K562 (cell line): ENCODE measurements at places on chromosomes 4 and X. TPM values are rescaled to one million over a fixed set of nuclear protein-coding genes. Genes with fewer than 3 reads are reported as not detected.

NDNF gene
- 0.11 TPM in 1 of 2 replicates, not detected in the other for total RNA-seq

GABRB1 gene
- total RNA-seq = not detected in 2 replicates

SUV39H1 gene
- 31.9 and 34.7 TPM in 2 replicates for total RNA-seq

FRG2 gene
- not detected in 2 replicates for total RNA-seq

L1CAM gene
- 0.29 and 0.86 TPM in 2 replicates for total RNA-seq

UGT2A1 gene
- total RNA-seq = not detected in 2 replicates

CD99 gene
- 41.2 and 42.3 TPM in 2 replicates for total RNA-seq

PTPN13 gene
- 0.16 and 0.33 TPM in 2 replicates for total RNA-seq

SLC34A2 gene
- 1.2 and 1.5 TPM in 2 replicates for total RNA-seq

CSAG1 gene
- total RNA-seq = 56.2 and 58.3 TPM in 2 replicates

DCAF4L1 gene
- 0.25 and 0.27 TPM in 2 replicates for total RNA-seq

TBX22 gene
- total RNA-seq = not detected in 2 replicates

CT45A5 gene
- 8.8 and 9.4 TPM in 2 replicates for total RNA-seq

HELT gene
- total RNA-seq = not detected in 2 replicates

ABCB7 gene
- 26.1 and 26.2 TPM in 2 replicates for total RNA-seq

PDCL2 gene
- total RNA-seq = 1.2 and 1.7 TPM in 2 replicates

CXCL10 gene
- total RNA-seq = 0.18 TPM in 1 of 2 replicates, not detected in the other

ATP1B4 gene
- not detected in 2 replicates for total RNA-seq

MAGEA2 gene
- total RNA-seq = 23.5 and 27.5 TPM in 2 replicates

F8A3 gene
- 0.25 TPM in 1 of 2 replicates, not detected in the other for total RNA-seq

TCEAL5 gene
- total RNA-seq = not detected in 2 replicates

HEPH gene
- 51.8 and 55.8 TPM in 2 replicates for total RNA-seq

KIAA1210 gene
- total RNA-seq = not detected in 2 replicates

CDKL2 gene
- 0.16 TPM in 1 of 2 replicates, not detected in the other for total RNA-seq

RS1 gene
- total RNA-seq = not detected in 2 replicates

CENPVL1 gene
- total RNA-seq = not detected in 2 replicates

ZCCHC12 gene
- total RNA-seq = not detected in 2 replicates

HSFX2 gene
- total RNA-seq = 0.11 TPM in 1 of 2 replicates, not detected in the other

GCNA gene
- total RNA-seq = 0.47 and 0.58 TPM in 2 replicates

HTN3 gene
- not detected in 2 replicates for total RNA-seq

USP26 gene
- total RNA-seq = 0.20 and 0.47 TPM in 2 replicates

GPC3 gene
- total RNA-seq = 0.42 and 0.81 TPM in 2 replicates

TMPRSS11A gene
- total RNA-seq = not detected in 2 replicates

PABPC4L gene
- total RNA-seq = 0.53 and 0.63 TPM in 2 replicates

PORCN gene
- total RNA-seq = 4.4 and 4.7 TPM in 2 replicates

XK gene
- 13.7 and 14.3 TPM in 2 replicates for total RNA-seq

HSD17B13 gene
- 0.18 and 0.20 TPM in 2 replicates for total RNA-seq

KLKB1 gene
- not detected in 2 replicates for total RNA-seq

PPP2R2C gene
- total RNA-seq = 0.04 TPM in 1 of 2 replicates, not detected in the other

MAOB gene
- total RNA-seq = 0.09 and 0.13 TPM in 2 replicates

MCF2 gene
- not detected in 2 replicates for total RNA-seq

CDX4 gene
- total RNA-seq = not detected in 2 replicates

TMEM33 gene
- total RNA-seq = 83.5 and 85.9 TPM in 2 replicates

TBC1D8B gene
- 0.07 and 0.16 TPM in 2 replicates for total RNA-seq

RTL3 gene
- total RNA-seq = not detected in 2 replicates

RHOH gene
- total RNA-seq = 24.0 and 26.3 TPM in 2 replicates

MTMR1 gene
- 24.2 and 24.9 TPM in 2 replicates for total RNA-seq

RNF128 gene
- total RNA-seq = 0.07 TPM in 2 replicates

ARR3 gene
- total RNA-seq = not detected in 2 replicates

TMEM47 gene
- 0.04 TPM in 2 replicates for total RNA-seq

GAGE12H gene
- total RNA-seq = not detected in 2 replicates

AKAP4 gene
- total RNA-seq = 0.11 and 0.16 TPM in 2 replicates

SCD5 gene
- total RNA-seq = 0.18 and 0.20 TPM in 2 replicates

C4orf36 gene
- not detected in 2 replicates for total RNA-seq

FAM114A1 gene
- 5.1 and 6.6 TPM in 2 replicates for total RNA-seq

RAB9A gene
- 17.8 and 18.3 TPM in 2 replicates for total RNA-seq

TBC1D9 gene
- 0.02 and 0.13 TPM in 2 replicates for total RNA-seq

ARHGAP36 gene
- not detected in 2 replicates for total RNA-seq

AMBN gene
- not detected in 2 replicates for total RNA-seq

RGN gene
- 0.27 TPM in 1 of 2 replicates, not detected in the other for total RNA-seq
